ENCODE measurements at places on chromosomes 3 and 15. TPM values are rescaled to one million over a fixed set of nuclear protein-coding genes. Genes with fewer than 3 reads are reported as not detected.

The PLSCR5 gene
- total RNA-seq: not detected

The CD96 gene
- 0.08 TPM for total RNA-seq

The HACL1 gene
- total RNA-seq: 22.0 TPM

The SLC41A3 gene
- 38.3 TPM for total RNA-seq

The SLC27A2 gene
- total RNA-seq: not detected

The CPNE9 gene
- not detected for total RNA-seq

The TRIM71 gene
- not detected for total RNA-seq

The GPR149 gene
- total RNA-seq: not detected

The B3GNT5 gene
- total RNA-seq: 1.4 TPM

The ST6GAL1 gene
- total RNA-seq: 6.0 TPM

The LRRC31 gene
- not detected for total RNA-seq

The ECE2 gene
- total RNA-seq: not detected

The TIMP4 gene
- 3.4 TPM for total RNA-seq

The HHATL gene
- not detected for total RNA-seq

The TRIM42 gene
- not detected for total RNA-seq

The FAM174B gene
- total RNA-seq: 4.0 TPM

The DUOXA1 gene
- 0.59 TPM for total RNA-seq

The FANCD2OS gene
- total RNA-seq: not detected

The SLC9A9 gene
- total RNA-seq: 26.1 TPM

The CSPG4 gene
- 13.8 TPM for total RNA-seq

The CLDN16 gene
- not detected for total RNA-seq

The TMEM207 gene
- not detected for total RNA-seq

The WHAMM gene
- 2.8 TPM for total RNA-seq

The TGM4 gene
- total RNA-seq: 0.15 TPM

The ATP8B4 gene
- total RNA-seq: 0.30 TPM

The DLL4 gene
- under 0.01 TPM for total RNA-seq
